ENCODE measurements at places on chromosomes 11 and 22.

DNA sequence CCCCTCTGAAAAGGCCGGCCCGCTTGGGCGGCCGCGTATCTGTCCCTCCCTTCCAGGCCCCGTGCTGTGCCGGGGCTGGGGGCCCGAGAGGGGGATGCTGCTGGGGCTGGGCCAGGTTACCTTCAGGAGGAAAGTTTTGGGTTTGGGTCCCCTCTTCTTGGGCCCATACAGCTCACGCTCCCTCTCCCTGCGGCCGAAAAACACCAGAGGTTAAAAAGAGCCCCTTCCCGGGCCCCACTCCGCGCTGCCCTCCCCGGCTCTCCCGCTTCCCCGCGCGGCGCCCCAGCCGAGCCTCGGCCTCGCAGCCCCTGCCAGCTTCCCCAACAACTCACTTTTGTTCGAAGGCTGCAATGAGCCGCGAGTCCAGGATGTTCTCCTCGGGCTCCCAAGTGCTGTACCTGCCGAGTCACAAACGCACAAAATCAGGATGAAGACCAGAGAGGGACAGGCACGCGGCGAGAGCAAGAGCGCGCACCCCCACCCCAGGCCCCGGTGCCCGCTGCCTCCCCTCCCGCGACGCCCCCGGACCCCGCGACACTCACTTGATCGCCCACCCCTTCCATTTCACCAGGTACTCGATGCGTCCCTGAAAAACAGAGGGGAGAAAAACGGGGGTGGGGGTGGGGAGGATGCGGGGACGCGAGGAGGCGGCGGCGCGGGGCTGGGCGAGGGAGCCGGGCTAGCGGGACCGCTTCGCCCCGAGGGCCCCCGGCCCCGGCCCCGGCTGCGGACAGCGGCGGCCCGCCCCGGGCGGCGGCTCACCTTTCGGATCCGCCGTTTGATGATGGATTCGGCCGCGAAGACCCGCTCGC, 450 bp downstream of the CBX6 start:
- DNase-seq = no peak

- no peak for DNase-seq
Observed at GRCh38 chr11:2809854-2810253, 75.7 kb downstream of the CDKN1C start.

DNA sequence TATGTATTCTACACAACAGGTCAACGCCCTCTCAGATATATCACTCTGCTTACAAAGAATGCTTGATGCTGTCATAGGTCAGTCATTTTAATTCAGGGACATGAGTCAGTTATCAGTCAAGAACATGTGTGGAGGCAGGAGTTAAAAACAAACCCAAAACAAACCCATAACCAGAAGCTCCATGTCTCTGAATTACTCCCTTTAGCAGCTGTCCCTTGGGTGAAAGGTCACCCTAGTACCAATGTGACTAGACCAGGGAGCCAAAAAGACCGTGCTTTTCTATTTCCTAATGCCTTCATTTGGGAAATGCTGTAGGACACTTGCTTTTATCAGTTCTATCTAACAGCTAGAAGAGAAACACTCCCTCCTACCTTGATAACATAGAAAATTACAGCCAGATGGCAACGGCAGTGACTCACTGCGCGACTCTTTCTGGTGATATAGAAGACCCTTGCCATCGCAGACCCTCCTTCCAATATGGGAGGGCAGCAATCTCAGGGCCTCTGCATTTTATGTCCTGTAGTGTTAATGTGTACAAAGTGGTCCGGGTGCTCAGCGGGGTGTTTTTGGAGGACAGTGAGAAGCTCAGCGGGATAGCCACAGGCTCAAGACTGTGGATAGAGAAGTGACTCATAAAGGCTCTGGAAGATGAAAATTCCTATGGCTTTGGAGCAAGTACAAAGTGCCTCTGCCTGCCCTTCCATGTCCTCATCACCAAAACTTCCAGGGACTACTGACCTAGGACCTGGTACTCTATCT, 24.8 kb downstream of the APOL5 start:
- DNase-seq = no peak

DNA sequence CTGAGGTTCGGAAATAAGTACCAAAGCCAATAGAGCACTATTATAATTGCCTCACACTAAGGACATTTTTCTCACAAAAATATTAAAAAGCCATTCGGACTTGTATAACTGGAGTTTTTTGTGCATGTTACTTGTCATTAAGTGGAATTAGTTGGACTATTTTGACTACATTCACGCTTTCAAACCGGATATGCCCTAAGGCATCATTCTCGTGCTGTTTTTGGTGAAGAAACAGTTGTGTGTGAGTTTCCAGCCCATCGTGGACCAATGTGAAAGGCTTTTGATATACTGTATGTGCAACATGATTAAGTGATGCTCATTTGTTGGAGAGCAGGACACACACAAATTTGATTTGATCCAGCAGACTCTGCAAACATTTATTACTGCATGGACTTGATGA, 192.8 kb downstream of the PGR start:
- no peak for DNase-seq

- DNase-seq = no peak
Observed at GRCh38 chr11:132626446-132626845, 905.9 kb downstream of the OPCML start.

DNA sequence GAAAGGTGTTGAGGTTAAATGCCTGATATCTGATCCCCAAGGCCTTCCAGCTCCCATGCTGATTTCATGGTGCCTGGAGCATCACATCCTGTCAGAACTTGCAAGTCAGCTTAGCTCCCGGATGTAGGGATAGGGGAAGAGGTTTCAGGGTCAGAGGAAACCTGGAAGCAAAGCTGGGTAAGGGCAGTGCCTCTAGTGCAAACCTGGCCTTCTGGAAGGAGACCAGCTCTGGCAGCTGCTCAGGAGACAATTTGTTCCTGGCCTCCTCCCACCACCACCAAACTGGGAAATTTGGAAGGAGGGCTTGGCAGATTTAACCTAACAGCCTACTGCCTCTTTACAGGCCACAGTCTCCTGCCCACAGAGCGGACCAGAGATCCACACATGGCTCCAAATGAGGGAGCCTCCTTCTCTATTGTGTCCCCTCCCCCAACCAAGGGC, 9.2 kb upstream of the TSKU start:
- no peak for DNase-seq

- DNase-seq = peak; percentile 71
Observed at GRCh38 chr11:33065445-33066178, 26.2 kb downstream of the TCP11L1 start.

- no peak for DNase-seq
Observed at GRCh38 chr11:28528217-28528616, 420.0 kb downstream of the METTL15 start.

DNA sequence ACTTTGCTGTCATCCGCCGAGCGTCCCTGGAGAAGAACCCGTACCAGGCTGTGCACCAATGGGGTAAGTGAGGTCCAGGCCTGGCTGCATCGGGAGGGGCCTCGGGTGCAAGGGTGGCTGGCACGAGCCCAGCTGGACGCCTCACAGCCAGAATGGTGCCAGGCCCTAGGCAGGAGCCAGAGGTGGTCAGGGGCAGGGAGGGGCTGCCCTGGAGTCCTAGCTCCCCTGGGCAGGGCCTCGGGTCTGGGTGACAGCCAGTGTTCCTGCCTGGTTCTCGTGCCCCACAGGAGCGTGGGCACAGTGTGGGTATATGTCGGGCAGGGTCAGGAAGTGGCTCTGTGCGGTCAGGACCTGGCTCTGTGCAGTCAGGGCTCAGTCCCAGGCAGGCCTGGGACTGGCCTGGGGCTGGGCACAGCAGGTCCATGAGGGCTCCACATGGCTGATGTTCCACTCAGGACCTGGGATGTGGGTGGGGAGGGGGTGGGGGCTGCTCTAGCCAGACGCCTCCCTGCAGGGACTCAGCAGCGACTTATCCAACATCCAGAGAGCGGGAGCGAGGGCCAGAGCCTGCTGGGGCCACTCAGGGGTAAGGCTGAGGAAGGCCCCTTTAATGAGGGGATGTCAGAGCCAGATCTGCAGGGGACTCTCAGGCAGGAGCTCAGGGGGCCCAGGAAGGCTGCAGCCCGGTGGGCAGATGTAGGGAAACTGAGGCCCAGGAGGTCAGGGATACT, 1.2 kb downstream of the TSPAN32 start:
- DNase-seq = no peak

DNA sequence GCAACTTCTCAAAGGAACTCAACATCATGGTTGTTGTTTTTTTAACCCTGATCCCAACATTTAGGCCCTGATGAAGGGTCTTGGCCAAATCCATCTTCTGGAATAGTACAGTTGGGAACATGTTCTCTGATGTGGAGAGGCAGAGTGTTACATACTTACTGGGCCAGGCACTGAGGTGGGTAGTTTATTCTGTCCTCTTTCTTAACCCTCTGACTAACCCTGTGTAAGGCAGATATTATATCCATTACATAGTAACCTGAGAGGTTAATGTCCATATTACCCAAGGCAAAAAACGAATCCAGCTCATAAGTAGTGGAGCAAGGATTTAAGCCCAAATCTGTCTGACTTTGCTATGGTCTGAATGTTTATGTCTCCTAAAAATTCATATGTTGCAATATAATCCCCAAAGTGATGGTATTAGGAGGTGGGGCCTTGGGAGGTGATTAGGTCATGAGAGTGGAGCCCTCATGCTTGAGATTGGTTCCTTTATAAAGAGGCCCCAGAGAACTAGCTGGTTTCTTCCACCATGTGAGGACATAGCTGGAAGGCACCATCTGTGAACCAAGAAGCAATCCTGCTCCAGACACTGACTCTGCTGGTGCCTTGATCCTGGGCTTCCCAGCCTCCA, 16.3 kb downstream of the PPFIBP2 start:
- no peak for DNase-seq

DNA sequence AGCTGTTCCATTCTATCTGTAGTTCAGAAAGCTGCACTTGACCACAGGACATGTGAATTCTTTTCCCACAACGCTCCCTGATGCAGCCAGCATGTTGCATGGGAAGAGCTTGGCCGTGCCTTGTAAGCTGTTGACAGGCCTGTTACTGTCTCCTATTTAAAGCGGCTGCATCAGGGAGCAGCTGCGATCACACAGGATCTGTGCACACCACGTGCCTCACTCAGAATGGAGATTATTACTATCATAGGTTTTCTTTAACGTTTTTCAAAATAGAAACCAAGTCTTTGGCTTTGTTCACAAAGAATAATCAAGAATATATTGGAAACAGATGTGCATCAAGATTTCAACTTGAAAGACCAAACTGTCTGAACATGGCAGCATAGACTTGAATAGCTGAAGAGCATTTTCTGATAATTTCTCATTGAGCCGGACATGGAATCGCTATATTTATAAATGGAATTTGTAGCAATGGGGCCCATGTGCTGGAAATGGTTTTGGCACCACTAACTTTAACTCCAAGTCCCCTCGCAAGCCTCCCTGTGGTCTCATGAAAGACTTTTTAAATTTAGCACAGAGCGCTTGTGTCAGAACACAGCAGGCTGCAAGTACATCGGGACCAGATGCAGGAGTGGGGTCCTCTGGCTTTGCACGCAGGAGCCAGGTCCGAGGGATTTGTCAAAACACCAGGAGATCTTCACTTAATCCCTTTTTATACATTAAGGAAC, 40.8 kb upstream of the MYO18B start:
- no peak for DNase-seq

GRCh38 chr11:125517116-125517770, 21.2 kb upstream of the FEZ1 start:
- DNase-seq = no peak

GRCh38 chr22:19844377-19845053, 10.2 kb downstream of the GNB1L start:
- DNase-seq = no peak

Data from activated CD4-positive, alpha-beta T cell treated with anti-CD3 and anti-CD28 coated beads, Interleukin-2, Interleukin-4, amounts not matched to agents 100 ng/mL and 50 ng/mL, durations not matched to agents 16 hours and 8 hours (primary cell).